ENCODE measurements at places on chromosomes 16 and 17.

GRCh38 chr16:11596572-11597226 lies 10.0 kb upstream of the LITAF start:
- no peak for DNase-seq

DNA sequence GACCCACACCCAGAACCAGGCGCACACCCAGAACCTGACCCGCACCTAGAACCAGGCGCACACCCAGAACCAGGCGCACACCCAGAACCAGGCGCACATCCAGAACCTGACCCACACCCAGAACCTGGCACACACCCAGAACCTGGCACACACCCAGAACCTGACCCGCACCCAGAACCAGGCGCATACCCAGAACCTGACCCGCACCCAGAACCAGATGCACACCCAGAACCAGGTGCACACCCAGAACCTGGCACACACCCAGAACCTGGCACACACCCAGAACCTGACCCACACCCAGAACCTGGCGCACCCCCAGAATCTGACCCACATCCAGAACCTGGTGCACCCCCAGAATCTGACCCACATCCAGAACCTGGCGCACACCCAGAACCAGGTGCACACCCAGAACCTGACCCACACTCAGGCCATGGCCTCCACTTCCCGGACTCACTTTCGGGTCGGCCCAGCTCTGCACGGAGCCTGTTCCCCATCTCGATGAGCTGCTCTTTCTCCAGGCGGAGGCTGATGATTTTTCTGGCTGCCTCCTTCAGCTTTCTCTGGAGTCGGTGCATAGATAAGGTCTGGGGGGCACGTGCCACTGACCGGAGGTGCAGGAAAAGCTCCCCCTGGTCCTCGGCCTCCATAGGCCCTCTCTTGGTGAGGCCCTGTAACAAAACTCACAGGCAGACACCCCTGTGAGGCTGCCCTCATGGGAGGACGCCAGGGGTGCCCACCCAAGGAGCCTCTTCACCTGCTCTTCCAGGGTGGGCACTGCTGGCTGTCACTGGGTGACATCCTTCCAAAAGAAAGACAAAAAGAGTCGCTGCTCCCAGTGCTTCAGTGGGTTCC lies 53.3 kb upstream of the FASN start:
- DNase-seq = no peak

GRCh38 chr17:74467221-74467951 lies 952 bp downstream of the CD300A start:
- DNase-seq = no peak

DNA sequence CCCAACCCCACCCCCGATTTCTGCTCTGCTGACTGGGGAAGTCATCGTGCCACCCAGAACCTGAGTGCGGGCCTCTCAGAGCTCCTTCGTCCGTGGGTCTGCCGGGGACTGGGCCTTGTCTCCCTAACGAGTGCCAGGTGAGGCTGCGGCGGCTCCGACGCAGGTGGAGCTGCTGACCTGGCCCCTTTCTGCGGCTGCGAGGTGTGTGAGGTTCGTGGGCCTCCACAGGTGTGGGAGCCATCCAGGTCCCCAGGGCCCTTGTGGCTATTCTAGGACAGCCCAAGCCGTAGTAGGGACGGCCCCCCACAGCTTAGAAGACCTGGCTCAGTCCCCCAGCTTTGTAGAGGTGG lies 3.0 kb downstream of the UBE2I start:
- no peak for DNase-seq

GRCh38 chr16:31143011-31143693 lies 6.7 kb downstream of the PRSS36 start:
- DNase-seq = peak; percentile 88

DNA sequence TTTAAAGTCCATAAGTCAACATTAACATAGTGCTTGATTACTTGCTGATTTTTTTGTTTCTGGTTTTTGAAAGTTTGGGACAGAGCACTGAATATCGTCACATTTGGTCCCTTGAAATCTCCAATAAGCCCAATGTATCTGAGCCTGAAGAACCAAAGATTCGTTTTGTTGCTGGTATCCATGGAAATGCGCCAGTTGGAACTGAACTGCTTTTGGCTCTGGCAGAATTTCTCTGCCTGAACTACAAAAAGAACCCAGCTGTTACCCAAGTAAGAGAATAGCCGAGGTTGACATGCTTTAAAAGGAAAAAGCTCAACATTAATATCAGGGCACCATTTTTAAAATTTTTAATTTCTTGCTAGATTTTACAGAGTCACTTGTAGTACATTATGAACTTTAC lies 27.7 kb upstream of the GOSR1 start:
- DNase-seq = no peak

GRCh38 chr16:73544826-73545225 lies 496.9 kb upstream of the ZFHX3 start:
- no peak for DNase-seq

- DNase-seq = no peak
Measured at GRCh38 chr17:38469875-38470274, 41.6 kb downstream of the ARHGAP23 start.

DNA sequence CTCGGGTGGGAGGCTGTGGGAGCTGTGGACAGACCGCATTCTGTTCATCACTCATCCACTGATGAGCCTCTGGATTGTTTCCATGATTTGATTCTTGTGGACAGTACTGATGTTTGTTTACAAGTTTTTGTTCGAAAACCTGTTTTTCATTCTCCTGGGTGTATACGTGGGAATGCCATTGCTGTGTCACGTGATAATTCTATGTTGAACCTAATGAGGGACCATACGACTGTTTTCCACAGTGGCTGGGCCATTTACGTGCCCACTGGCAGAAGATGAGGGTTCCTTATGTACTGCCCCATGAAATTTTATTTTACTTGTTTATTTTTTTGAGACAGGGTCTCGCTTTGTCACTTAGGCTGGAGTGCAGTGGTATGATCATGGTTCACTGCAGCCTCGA lies 2.6 kb upstream of the ALG1 start:
- no peak for DNase-seq

- DNase-seq = no peak
Measured at GRCh38 chr17:81395600-81396277, 482 bp downstream of the BAHCC1 start.

DNA sequence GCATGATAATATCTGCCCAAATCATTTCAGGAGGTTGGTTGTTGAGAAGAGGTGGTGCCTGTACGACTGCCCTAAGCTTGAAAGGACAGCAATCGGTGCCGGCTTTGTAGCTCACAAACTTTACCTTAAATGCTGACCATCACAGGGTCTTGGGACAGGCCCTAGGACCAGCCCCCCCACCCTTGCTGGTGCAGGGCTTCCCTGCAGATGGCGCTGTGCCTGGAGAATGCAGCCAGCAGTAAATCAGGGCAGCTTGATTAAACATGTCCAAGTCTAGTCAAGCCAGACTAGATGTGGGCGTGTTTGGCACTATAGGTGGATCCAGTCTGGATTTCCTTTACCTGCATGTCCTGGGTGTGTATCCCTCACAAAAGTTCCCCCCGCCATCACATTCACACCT lies 135.5 kb upstream of the CRHR1 start:
- no peak for DNase-seq

DNA sequence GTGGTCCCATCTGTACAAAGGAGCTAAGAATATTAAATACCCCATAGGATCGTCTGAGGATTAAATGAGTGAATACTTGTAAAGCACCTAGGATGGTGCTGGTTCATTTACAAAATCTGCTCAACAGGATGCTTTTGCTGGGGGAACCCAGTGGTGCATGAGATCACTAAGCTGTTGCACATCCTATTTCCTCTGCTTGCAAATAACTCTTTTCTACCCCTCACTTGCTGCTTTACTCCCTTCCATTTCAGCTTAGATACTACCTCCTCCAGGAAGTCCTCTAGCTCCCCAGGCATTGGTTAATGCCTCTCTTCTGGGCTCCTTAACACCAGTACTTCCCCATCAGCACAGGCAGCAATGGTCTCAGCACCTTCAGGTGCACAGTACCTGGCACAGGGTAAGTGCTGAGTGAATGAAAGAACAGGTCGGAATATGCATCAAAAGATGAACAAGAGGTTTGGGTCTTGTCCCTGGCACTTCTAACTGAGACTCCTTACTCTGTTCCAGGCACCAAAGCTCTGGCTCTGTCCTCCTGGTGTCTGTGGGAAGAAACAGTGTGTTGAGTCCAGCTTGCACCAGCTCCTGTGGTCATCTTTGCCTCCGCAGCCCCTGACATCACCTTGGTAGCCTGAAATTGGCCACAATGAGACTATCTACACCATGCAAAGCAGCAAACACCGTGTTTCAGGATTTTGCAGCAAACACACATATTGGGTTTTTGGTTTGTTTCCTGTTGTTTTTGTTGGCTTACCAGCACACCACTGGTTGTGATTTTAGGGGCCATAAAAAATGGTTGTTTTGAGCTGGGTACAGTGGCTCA lies 24.1 kb upstream of the IL21R start:
- no peak for DNase-seq

- DNase-seq = no peak
Measured at GRCh38 chr17:18319604-18320256, 4.6 kb downstream of the SMCR8 start.

- DNase-seq = no peak
Measured at GRCh38 chr17:77366558-77367245, 225.9 kb downstream of the SEC14L1 start.

GRCh38 chr16:14497245-14498082 lies 132.6 kb downstream of the PARN start:
- DNase-seq = no peak

GRCh38 chr17:4858068-4858881 lies 25.1 kb downstream of the MINK1 start:
- DNase-seq = no peak

DNA sequence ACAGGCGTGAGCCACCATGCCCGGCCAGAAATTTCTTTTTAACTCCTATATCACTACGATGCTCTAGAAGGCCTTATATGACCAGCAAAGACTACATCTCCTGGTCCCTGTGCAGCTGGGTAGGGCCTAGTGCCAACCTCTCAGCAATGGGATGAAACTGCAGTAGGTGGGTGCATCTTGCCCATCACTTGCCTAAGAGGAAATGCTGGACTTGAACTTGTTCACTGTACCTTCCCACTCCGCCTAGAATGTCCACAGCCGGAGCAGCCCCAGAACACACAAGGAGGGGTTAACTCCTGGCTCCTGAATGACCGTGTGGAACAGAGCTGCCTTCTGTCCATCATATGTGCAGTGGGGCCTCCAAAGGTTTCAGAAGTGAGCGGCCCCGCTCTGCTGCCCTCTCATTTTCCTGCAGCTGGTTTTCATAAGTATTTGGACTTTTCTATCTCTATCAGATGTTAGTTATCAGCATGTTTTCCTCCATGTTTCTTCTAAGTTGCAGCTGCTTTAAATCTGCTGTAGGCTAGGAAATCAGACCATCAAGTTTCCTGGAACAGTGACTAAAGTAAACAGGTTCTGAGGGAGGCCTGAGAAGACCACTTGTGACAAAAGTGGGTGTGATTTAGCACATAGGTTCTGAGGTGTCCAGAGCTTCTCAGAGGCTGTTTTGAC lies 52.5 kb downstream of the WSB1 start:
- DNase-seq = no peak

DNA sequence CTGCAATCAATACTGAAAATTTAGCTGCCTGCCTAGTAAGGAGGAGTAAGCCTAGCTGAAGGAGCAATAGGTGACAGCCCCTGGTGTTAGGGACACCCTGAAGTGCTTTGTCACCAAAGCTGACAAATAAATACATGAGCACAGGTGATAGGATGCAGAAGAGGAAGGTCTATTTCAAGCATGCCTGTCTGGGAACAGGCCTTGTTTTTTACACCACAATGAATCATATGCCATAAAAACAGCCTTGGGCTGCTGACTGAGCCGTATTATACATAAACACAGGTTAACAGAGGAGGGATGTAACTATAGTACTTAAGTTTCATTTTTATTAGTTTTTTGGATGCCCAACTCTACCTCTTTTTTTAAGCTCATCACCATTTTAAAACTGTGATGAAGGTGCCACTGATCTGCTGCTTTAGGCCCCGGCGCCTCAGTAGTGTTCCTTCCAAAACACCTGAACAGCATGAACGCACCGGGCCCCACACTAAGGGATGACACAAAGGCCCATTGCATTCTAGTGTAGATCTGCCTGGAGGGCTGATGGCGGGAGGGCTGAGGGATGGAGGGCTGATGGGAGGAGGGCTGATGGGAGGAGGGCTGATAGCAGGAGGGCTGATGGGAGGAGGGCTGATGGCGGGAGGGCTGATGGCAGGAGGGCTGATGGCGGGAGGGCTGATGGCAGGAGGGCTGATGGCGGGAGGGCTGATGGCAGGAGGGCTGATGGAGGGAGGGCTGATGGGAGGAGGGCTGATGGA lies 150.3 kb downstream of the AATF start:
- no peak for DNase-seq

DNA sequence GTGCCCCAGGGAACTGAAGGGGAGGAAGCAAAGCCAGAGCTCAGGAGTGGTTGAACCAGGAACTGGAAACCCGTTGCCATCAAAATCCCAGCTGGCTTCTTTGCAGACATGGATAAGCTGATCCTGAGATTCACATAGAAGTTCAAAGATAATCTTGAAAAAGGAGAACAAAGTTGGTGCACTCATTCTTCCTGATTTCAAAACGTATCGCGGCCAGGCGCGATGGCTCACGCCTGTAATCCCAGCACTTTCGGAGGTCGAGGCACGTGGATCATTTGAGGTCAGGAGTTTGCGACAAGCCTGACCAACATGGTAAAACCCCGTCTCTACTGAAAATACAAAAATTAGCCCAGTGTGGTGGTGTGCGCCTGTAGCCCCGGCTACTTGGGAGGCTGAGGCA lies 7.1 kb downstream of the RAP1GAP2 start:
- no peak for DNase-seq

DNA sequence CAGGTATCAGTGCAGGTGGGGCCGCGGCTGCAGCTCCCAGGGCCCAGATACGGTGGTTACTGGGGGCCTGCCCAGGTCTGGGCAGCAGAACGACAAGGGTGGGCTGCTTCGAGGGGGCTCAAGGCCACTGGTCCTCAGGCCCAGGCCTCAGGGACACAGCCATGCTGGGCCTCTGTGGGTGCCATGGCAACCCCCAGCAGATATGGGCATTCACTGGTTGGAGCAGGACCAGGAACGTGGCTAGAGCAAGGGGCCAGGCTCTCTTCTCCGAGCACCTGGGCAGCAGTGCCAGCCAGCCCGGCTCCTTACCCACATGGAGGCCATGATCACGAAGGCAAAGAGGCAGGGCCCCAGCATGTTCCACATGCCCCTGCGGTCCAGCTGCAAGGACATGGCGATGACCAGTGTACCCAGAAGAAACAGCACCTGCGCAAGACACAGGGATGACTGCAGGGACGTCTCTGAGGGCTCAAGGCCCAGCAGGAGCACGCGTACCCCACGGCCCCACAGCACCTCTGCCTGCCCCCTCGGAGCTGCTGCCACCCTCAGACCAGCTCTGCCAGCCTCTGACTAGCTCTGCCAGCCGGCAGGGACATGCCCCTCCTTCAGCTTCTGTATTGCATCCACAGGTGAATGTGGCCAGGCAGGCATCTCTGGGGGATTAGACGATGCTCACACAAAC lies 2.1 kb upstream of the MRPL28 start:
- DNase-seq = no peak

GRCh38 chr16:3152991-3153368 lies 18.2 kb downstream of the ZNF213 start:
- no peak for DNase-seq

GRCh38 chr17:3029213-3029913 lies 34.0 kb downstream of the OR1D5 start:
- peak; percentile 93 for DNase-seq
